ENCODE measurements at places on chromosomes 5 and 9.

- DNase-seq: peak; percentile 85
Measured at GRCh38 chr9:97518909-97519307, 17.4 kb downstream of the TMOD1 start.

DNA sequence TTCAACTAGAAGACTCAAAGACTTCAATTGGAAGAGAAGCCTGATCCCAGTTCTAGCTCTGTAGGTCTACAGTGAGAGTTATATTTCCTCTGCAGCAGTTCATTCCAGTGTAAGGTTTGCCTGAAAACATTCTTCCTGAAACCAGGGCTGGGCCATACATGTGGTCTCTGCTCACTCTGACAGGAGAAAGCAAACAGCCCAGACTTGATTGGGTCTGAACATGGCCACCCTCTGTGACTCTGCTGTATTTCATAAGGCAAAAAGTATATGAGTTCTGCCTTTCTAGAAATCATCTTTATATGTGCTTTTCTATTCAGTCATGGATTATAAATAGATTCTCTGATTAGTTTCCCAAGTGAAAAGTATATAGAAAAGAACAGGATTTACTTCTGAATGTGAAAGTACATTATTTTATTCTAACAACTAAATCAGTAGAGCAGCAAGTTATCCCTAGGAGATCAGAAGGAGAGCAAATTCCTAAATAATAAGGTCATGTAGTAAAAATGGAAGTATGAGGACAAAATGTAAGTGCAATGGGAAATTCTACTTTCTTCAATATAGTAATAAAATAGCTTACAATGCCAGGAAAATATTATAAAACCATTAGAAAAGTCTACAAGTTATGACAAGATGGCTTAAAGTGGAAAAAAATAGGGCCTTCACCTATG lies 144.3 kb downstream of the EFNA5 start:
- DNase-seq: peak; percentile 28

- no peak for DNase-seq
Measured at GRCh38 chr5:59648038-59648831, 245.3 kb downstream of the PDE4D start.

GRCh38 chr5:15234366-15234765 lies 265.6 kb upstream of the FBXL7 start:
- no peak for DNase-seq

DNA sequence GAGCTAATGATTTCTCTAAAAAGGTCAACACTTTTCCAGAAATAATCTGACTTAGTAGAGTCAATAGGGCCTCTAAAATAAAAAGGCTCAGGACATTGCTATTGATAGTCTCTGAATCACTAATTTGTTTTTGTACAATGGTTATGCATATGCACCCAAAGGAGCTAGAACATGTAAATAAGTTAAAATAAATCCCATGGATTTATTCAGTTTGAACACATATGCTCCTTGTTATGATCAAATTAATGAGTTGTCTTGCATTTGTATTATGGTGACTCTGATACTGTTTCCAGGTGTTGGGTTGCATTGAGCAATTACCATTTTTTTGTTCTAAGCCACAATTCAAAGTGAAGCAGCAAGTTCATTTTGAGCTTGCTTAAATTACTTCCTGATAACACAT lies 276.0 kb upstream of the TUSC1 start:
- no peak for DNase-seq

DNA sequence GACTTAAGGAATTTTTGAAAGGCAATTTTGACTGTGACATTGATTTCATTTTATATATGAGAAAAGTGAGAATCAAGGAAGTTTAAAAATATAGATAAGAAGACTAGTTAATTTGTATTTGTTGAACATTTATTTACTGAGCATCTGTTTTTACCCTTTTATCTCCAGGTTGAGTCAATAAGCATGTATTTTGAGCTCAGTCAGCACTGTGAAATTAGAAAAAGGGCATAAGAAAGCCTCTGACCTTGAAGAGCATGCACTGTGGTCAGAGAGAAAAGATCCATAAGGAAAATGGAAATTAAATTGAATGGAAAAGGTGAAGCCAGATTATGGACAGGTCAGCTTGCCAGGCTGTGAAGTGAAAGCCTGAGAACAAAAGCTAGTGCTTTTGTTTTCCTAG lies 44.4 kb downstream of the ELL2 start:
- DNase-seq: no peak

DNA sequence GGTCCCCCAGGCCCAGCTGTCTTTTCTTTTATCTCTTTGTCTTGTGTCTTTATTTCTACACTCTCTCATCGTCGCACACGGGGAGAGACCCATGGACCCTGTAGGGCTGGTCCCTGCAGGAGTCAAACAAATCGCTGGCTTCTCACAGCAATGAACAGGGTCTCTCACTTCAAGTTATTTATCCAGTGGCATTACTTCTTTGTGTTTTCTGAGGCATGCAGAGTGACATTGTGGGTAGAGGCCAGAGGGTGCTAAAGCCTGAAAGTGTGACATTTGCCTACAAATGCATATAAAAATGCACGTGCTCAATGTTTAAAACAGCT lies 127.6 kb downstream of the ST8SIA4 start:
- no peak for DNase-seq

DNA sequence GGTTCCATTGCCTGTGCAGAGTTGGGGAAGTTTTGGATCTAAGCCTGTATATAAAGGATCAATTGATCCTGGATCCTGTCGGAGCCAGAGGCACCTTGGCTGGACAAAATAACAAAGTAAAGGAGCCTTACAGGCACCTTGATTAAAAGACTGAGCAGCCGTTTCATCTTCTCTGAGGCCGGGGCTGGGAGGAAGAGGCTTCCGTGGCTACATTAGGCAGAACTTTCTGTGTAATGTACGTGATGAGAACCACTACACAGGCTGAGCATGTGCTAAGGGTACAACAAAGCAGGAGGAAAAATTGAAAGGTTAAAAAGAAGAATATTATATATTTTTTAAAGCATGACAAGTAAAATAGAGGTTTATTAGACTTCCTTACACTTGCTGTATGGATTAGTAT lies 37.0 kb downstream of the IL31RA start:
- DNase-seq: no peak

GRCh38 chr9:120507936-120508510 lies 71.9 kb downstream of the CDK5RAP2 start:
- no peak for DNase-seq

DNA sequence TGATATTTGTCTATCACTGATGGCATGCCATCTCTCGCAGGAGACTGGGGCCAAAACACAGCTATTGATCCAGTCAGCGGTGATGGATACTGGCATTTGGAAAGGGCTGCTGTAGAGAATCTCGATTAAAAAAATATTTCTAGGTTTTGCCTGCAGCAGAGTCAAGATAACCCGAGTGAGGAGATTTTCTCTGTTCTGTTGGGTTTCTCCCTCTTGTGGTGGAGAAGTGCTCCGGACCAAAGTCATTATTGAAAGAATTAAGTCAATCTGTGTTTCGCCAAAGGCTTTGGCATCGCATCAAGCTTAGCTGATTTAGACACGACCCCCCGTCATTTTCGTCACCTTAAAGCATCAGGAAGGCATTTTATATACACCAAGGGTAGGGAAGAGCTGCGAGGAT lies 97.1 kb upstream of the IRX2 start:
- no peak for DNase-seq

DNA sequence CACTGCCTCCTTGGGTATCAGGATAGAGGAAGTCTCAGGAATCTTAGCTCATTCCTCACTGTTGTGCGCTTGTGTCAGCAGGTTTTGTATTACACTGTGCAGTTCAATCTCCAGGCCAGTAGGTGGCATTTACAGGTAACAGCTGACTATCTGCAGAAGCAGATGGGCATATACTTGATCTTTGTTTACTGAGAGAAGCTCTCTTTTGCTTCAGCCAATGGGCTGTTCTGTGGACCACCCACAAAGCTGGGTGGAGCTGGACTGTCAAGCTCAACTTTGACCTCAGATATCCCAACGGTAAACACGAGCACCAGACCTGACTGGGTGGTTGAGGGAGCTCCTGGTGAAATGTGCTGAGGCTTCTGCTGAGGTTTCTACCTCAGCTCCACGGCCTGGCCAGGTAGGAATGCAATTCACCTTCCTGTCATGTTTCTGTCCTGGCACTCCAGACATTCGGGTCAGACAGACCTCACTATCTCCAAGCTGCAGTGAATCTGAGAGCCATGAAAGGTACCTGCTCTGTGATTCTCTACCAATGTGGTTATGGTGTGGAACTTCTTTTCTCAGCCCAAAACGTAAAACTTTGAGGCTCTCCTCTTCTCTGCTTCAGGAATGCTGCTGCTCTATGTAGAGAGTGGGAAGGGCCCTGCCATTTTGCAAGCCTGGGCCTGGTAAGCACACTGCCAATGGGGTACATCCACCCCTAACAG lies 167.9 kb upstream of the ACTBL2 start:
- DNase-seq: peak; percentile 66

DNA sequence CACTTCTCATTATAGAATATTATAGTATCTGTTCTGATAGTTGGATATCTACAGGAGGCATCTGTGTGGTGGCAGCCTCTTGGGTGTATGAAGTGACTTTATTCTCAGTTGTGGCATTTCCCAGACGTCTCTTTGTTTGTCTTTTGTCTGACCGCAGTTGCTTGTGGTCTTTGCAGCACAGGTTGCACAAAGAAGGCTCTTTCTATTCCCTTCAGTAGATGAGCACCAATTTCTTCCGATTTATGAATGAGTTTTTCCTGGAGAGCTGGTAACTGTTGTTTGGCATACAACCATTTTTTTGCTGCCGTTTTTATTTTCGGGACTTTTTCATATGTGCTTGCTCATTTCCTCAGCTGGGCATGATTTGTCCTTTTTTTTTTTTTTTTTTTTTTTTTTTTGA lies 56.4 kb upstream of the MYO10 start:
- no peak for DNase-seq

GRCh38 chr5:158922816-158923215 lies 176.9 kb downstream of the EBF1 start:
- no peak for DNase-seq

DNA sequence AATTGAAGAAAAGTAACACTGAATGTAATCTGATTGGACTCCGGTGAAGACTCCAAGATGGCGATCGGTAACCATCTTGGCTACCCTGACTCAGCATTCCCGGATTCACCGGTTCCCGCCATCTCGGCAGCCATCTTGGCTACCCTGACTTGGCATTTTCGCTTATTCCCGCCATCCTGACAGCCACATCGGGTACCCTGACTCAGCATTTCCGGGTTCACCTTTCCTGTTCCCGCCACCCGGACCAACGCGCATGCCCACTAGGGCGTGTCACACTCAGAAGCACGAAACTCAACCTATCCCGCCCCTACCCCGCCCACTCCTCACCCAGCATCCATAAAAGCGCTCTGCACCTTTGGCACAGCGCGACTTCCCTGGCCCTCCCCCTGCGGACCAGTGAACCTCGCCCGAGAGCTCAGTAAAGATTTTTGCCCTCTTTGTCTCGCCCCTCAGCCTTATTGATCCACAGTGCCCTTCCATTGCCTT lies 17.2 kb downstream of the SPTLC1 start:
- DNase-seq: no peak

DNA sequence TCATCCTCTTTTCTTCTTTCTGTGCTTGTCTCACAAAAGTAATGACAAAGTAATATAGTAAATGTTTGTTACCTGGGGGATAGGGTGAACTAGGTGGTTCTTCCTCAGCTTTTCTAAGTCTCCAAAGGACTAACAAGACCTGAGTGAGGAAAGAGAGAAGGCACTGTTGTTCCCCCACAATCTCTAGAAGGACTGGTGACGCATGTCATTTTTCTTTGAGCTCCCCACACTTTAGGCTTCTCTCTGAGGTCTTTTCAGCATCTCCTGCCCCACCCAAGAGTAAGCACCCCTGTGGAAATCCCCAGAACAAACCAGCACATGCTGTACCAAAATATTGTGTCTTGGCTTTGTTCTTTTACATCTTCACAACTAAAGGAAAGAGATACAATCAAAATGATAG lies 2.4 kb upstream of the IL7R start:
- DNase-seq: no peak

DNA sequence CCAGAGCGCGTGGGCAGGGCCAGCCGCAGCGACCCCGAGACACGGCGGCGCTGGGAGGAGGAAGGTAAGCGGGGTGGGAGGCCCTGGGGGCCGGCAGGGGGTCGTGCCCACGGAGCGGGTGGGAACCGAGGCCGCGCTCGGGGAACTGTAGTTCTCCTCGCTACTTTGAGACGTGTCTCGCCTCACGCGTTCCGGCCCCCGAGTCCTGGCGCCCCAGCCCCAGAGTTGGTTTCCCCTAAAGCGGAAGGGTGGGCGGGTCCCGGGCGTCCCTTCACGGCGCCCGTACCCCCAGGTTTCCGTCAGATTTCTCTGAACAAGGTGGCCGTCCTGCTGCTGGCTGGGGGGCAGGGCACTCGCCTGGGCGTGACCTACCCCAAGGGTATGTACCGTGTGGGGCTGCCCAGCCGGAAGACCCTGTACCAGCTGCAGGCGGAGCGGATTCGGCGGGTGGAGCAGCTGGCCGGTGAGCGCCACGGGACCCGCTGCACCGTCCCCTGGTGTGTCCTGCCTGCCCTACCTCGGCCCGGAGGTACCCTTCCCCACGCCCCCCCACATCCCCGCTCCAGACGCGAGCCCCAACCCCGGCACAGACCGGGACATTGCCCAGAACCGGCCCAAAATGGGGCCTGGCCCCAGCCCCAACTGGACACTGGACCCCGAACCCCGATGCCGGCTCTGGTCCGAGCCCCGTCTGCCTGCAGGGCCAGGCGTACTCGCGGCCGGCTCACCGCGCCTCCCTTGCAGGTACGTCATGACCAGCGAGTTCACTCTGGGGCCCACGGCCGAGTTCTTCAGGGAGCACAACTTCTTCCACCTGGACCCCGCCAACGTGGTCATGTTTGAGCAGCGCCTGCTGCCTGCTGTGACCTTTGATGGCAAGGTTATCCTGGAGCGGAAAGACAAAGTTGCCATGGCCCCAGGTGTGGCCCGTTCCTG lies 709 bp downstream of the UAP1L1 start:
- DNase-seq: peak; percentile 34

DNA sequence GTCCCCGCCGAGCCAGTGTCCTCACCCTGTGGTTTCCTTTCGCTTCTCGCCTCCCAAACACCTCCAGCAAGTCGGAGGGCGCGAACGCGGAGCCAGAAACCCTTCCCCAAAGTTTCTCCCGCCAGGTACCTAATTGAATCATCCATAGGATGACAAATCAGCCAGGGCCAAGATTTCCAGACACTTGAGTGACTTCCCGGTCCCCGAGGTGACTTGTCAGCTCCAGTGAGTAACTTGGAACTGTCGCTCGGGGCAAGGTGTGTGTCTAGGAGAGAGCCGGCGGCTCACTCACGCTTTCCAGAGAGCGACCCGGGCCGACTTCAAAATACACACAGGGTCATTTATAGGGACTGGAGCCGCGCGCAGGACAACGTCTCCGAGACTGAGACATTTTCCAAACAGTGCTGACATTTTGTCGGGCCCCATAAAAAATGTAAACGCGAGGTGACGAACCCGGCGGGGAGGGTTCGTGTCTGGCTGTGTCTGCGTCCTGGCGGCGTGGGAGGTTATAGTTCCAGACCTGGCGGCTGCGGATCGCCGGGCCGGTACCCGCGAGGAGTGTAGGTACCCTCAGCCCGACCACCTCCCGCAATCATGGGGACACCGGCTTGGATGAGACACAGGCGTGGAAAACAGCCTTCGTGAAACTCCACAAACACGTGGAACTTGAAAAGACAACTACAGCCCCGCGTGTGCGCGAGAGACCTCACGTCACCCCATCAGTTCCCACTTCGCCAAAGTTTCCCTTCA lies 1.4 kb downstream of the GLIS3 start:
- no peak for DNase-seq

GRCh38 chr9:121889990-121890563 lies 203.0 kb downstream of the TTLL11 start:
- peak; percentile 63 for DNase-seq

GRCh38 chr5:132962429-132963021 lies 909 bp downstream of the AFF4 start:
- DNase-seq: peak; percentile 66
